ENCODE measurements at places on chromosomes 6 and 20.

DNA sequence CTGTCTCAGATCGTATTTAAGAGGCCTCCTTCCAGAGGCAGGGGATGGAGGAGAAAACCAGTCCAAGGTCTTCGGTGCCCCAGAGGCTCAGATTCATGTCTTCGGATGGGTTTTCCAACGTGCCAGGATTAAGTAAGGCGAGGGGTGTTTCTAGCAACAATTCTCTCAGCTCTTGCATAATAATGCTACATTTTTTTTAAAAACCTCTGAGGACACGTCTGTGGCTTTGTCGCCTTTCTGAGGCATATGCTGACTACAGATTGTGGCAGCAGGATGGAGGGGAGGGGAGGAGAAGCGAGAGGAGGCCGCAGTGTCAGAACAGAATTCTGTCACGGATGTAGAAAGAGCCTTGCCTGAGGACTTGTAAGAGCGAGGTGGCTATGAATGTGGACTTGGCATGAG lies 17.7 kb upstream of the CCDC167 start:
- peak; percentile 78 for DNase-seq

- no peak for DNase-seq
Observed at GRCh38 chr20:34070859-34071258, 41.2 kb downstream of the EIF2S2 start.

- no peak for DNase-seq
Observed at GRCh38 chr6:68400396-68400795, 234.7 kb upstream of the ADGRB3 start.

DNA sequence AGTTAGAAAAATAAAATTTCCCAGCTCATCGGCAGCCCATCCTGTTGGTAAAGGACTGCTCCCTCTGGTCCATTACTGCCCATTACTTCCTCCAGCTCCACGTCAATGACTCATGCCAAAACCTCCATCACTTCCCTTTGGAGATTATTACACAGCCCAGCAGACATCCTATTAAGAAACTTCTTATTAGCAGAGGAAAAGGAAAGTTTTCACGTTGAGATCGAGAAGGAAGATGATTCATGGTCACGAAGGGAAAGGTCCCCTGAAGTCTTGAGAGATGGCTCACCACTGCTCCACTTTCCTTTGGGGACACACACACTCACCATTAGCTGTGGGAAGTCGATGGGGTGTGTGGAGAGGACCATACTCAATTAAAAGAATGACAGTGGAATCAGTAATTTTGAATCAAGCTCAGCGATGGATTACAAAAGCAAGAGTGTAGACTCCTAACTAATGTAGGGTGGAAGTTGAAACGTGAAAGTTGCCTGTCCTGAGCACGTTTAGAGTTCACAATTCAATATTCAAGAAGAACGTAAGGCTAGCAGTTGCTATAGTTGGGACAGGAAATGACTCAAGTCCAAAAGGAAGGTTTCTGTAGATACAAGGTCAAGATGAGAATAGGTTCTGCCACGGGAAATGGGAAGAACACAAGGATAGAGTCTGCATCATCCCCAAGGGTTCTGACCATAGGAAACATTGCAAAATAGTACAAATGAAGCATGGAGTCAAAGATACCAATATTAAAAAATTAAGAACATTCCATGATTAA lies 21.6 kb downstream of the SASH1 start:
- DNase-seq, result no peak

DNA sequence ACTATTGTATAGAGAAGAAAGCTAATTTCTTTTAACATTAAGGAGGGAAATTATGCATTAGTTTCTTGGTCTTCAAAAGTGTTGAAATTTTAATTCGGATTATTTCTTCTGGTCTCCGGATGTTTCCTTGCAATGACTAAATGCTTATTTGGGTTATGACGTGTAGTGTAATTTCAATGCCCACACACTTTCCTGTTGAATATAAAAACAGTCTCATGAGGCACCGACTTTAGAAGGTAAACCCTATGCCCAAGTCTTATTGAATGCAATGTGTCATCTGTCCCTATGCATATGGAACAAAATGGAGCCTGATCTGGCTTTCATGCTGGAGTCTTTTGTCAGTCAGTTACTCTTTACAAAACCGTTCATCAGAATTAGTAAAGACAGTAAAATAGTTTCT lies 17.7 kb downstream of the GJA1 start:
- no peak for DNase-seq

GRCh38 chr6:26550250-26550993 lies 12.3 kb downstream of the HMGN4 start:
- peak; percentile 77 for DNase-seq

GRCh38 chr6:35553315-35553714 lies 40.6 kb upstream of the TULP1 start:
- no peak for DNase-seq

DNA sequence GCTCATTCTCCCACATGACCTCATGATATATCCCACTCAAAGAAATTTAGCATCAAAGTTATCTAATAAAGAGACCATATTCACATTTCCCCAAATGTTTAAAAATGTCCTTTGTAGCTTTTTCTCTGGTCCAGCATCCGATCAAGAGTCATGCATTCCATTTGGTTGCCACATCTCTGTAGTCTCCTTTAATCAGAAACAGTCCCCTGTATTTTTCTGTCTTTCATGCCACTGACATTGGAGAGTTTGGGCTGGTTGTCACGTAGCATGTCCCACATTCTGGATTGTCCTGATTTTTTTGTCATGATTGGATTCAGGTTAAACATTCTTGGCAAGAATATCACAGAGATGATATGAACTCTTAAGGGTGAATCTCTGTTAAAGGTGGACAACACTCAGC lies 55.7 kb downstream of the SNX5 start:
- no peak for DNase-seq
